ENCODE measurements at places on chromosomes 2 and 18. TPM values are rescaled to one million over a fixed set of nuclear protein-coding genes. Genes with fewer than 3 reads are reported as not detected.

GRCh38 chr2:238095143-238095542, 5.0 kb upstream of the ESPNL start:
- DNase-seq: no peak

- DNase-seq: no peak
Measured at GRCh38 chr2:196217116-196217515, 45.7 kb upstream of the STK17B start.

The HMSD gene
- 1.6 TPM for total RNA-seq

DNA sequence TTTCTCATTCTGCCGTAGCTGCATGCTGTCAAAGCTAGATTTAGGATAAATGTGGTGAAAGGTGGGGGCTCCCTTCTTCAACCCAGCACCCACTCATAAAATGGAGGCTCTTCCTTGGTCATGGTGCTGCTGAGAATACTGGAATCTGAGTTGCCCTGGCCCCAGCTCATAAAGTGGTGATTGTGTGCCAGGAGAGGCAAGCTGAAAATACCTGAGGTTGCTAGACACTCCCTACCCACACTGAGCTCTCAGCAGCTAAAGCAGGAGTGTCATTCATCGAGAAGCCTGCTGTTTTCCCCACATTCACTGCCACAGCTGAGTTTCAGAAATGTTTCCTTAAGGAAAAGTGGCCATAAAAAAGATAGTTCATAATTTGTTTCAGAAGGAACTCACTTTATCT, 297.1 kb upstream of the RBMS1 start:
- DNase-seq: no peak

The TMEM37 gene
- 21.7 TPM for total RNA-seq

DNA sequence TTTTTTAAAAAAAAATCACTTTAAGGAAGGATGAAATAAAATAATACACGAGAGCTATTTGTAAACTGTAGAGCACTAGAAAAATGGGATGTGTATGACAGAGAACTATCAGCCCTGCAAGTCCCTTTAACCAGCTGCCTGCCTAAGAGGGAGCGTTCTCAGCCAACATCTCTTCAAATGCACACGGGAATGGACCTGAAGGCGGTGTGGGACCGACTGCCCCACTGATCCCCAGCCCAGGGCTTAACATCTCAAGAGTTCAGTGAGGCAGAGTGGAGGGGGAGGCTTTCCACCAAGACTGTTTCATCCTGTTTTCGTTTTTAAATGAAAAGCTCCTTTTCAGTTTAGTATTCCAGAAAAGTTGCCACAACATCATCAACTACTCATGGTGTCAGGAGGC, 2.2 kb downstream of the INPP4A start:
- DNase-seq: no peak

- DNase-seq: no peak
Measured at GRCh38 chr2:206482123-206482522, 38.8 kb downstream of the ADAM23 start.

DNA sequence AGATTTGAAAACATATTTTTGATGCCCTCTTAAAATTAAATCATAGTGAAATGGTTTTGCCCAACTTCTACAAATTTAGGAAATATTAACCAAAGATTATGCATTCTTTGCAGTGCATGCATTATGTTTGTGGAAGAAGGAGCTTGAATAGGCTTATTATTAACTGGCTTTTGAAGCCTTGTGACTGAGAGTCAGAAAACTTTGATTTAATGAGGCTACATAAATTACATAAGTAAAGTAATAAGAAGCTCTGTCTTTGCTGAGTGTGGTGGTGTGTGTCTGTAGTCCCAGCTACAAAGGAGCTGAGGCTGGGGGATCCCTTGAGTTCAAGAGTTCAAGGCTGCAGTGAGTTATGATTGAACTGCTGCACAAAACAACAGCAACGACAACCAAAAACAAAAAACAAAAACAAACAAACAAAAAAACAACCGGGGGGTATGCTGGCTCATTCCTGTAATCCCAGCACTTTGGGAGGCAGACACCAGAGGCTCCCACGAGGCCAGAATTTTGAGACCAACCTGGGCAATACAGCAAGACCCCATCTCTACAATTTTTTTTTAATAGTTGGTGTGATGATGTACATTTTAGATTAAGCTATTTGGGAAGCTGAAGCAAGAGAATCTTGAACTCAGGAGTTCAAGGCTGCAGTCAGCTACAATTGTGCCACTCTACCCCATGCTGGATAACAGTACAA, 57.0 kb upstream of the LRRTM4 start:
- DNase-seq: no peak

- DNase-seq: no peak
Measured at GRCh38 chr2:176686328-176686727, 417.1 kb downstream of the MTX2 start.

The REEP1 gene
- total RNA-seq: 6.9 TPM

DNA sequence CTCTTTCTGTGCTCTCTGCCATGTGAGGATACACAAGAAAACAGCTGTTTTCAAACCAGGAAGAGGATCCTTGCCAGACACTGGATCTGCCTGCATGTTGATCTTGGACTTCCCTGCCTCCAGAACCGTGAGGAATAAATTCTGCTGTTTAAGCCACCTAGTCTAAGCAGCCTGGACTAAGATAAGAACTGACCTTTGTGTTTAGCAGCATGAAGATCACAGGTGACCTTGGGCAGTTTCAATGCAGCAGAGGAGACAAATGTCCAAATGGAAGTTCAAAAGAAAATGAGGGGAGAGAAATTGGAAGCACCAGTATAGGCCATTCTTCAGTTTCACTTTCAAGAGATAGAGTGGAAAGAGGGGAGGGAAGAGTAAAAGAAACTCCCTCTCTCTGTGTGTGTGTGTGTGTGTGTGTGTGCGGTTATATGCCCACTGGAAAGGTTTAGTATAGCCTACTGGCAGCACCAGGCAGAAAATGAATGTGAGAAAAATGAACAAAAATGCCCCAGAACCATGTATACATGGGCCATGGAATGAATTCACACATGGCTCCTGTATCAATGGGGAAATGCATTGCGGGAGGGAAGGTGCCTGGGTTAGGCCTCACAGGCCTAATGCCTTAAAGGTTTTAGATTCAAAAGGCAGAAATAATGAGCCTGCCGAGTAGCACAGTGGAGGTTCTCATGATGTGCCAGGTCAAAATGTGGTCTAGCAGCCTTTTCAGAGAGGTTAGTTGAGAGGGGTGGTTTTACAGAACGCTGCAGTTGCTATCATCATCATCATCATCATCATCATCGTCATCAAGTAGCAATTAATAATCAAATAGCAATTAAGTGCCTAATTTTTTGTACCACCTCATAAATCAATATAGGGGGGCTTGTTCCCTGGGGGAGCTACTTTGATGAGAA, 1.1 kb upstream of the CERS6 start:
- DNase-seq: no peak

- DNase-seq: no peak
Measured at GRCh38 chr2:136069773-136070172, 48.2 kb downstream of the CXCR4 start.

DNA sequence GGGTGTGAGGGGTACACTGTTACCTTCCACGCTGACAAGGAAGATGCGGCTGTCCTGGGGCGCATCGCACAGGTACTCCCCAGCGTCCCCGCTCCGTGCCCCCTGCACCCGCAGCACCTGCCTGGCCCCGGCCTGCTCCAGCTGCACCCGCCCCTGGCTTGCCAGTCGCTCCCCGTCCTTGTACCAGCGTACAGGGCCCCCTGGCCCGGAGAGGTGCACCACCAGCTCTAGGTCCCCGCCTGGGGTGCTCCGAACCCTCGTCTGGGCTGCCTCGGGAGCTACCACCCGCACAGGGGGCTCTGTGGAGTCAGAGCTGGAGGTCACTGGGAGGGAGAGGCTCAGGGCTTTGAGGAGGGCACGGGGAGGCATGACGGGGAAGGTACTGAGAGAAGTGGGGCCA, 13.5 kb downstream of the TMEM198 start:
- no peak for DNase-seq

DNA sequence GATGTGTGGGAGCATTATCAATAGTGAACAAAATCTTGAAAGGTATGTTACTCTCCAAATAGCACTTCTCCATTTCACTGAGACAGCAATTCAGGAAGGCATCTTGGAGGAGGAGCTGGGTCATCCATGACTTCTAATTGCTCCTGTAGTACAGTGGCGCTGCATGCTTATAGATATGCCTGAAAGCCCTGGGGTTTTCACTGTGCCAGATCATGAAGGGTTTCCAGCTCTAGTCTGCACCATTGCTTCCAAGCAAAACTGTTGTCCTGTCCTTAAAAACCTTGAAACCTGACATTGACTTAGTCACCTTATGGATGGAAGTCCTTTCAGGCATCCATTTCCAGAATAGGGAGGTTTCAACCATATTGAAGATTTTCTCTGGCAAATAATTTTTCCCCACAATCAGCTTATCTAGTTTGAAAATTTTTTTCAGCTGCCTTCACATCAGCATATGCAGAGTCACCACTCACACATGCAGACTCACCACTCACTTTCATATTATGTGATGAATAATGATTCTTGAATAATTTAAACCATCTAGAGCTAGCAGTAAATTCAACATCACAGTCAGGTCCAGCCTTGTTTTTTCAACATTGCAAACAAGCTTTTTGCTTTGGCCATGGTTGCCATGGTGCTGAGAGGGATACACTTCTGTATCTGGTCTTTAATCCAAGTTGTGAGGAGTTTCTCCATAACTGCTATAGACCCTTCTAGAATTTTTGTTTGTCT, 297.1 kb downstream of the CLIP4 start:
- DNase-seq: no peak

- no peak for DNase-seq
Measured at GRCh38 chr2:221444106-221444505, 128.0 kb downstream of the EPHA4 start.

The TMEFF2 gene
- not detected for total RNA-seq

- no peak for DNase-seq
Measured at GRCh38 chr18:13364721-13365205, 146.2 kb downstream of the LDLRAD4 start.

DNA sequence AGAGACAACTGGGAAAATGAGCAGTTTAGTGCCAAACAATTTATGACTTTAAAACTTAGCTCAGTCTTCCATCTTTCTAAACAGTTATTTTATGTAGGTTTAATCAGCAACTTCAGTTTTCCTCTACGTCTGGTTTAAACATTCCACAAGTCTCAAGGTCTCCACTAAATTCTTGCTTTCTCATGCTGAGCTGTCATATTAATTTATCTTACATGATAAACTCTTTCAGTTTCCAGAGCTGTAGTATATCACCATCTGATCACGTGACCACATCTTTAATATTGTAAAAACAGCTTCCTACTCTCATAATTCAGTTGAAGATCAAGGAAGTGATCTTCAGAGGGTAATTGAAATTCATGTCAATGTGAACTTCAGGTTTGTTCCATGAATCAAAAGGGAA, 158.6 kb downstream of the ZNF804A start:
- no peak for DNase-seq

The ACOXL gene
- 38.5 TPM for total RNA-seq

GRCh38 chr18:69658103-69658502, 257.4 kb downstream of the DOK6 start:
- no peak for DNase-seq

The ASB18 gene
- not detected for total RNA-seq

The MDH1B gene
- 3.3 TPM for total RNA-seq

- no peak for DNase-seq
Measured at GRCh38 chr2:70961648-70961994, 16.8 kb upstream of the ANKRD53 start.

- DNase-seq: no peak
Measured at GRCh38 chr18:59072727-59073421, 66.8 kb upstream of the SEC11C start.

DNA sequence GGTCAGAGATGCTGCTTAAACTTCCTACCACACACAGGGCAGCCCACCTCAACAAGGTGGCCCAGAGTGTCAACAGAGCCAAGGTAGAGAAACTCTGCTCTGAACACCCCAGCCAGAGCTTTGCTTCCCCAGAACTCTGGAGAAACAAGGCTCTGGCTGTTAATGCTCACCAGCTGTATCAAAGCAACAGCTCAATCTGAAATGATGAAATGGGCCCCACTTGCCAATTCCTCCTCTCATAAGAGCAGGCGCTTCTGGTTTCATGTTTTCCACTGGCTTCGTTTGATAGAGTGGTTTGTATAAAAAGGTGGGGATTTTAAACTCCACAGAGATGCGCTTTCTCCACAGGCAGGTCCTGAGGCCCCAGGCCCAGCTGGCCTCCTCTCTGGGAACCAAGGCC, 60.9 kb upstream of the TFCP2L1 start:
- no peak for DNase-seq

DNA sequence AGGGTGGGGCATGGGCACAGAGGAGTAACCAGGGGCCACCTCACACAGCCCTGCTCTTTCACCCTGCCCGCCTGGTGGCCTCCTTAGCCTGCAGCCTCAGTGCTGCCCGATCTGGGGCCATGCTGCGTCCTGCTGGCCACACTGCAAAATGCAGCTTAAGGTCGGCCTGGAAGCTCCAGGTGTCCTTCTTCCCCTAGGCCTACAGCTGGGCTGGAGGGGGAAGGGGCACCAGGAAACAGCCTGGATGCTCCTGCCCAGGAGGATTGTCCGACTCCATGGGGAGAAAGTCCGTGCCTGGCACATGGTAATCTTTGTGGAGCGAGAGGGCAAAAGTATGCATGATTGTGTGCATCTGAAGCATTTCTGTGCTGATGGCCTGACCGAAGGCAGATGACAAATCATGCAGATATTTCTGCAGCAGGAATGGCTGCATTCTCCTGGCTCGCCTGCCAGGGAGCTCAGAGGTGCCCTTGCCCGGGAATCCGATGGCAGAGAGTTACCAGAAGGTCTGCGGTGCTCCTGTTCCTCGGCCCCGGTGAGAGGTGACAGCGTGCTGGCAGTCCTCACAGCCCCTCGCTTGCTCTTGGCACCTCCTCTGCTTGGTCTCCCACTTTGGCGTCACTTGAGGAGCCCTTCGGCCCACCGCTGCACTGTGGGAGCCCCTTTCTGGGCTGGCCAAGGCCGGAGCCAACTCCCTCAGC, 12.8 kb upstream of the ALPP start:
- no peak for DNase-seq

The AP1S3 gene
- total RNA-seq: 6.4 TPM

GRCh38 chr2:223084873-223085272, 32.9 kb downstream of the KCNE4 start:
- DNase-seq: no peak

DNA sequence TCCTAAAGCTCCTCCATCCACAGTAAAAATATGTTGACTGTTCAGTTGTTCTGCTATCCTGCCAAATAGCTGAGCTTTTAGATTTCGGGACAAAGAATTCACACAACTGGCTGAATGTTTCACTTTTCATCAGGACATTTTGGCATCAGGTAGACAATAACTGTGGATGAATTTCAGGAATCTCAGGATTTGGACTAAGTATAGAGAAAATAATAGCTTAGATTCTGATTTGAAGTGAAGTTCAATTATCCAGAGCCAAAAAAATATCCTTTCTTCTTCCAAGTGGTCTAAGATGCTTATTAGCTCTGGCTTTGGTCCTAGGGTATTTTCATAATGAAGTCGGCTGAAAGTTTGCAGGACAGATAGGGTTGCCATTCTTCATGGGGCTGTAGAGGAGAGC, 16.1 kb downstream of the KCNE4 start:
- no peak for DNase-seq

DNA sequence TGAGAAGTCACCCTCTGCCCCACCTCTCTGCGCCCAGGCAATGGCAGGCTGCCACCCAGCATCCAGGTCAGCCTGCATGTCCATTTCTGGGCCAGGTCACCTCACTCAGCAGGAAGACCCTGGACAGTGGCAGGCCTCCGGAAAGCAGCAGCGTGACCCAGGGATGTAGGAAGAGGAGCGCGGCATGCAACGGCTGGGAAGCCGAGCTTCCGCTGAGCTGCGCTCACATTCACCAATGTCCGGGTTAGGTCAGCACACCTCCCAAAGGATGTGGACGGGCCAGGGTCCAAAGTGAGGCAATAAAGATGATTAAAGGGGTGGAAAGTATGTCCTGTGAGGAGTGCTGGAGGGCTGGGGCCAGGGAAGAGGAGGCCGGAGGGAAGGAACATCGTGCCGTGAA, 174.5 kb downstream of the CTIF start:
- DNase-seq: no peak

The GPR55 gene
- 0.74 TPM for total RNA-seq

All from lower lobe of right lung (tissue), 2 donors.